Right ventricle myocardium inferior (tissue), 1 donor: ENCODE measurements at places on chromosomes 13 and 19. TPM values are rescaled to one million over a fixed set of nuclear protein-coding genes. Genes with fewer than 3 reads are reported as not detected.
A peak's percentile ranks its signal among the peaks of the same experiment; 100 is the strongest.

MAP2K7 gene
- total RNA-seq, result 28.0 TPM

FLT3 gene
- not detected for total RNA-seq

ATP4B gene
- total RNA-seq, result not detected

C19orf85 gene
- total RNA-seq, result not detected

CLEC17A gene
- total RNA-seq, result not detected

PPP1R12C gene
- total RNA-seq, result 140 TPM

KIR2DL4 gene
- not detected for total RNA-seq

SERP2 gene
- 15.7 TPM for total RNA-seq

GRCh38 chr13:33931397-33932311 is 113.7 kb downstream of the RFC3 start:
- DNase-seq, result no peak

- no peak for DNase-seq
These were observed 5.6 kb downstream of the RPL36 start for GRCh38 chr19:5695649-5696195.

DNA sequence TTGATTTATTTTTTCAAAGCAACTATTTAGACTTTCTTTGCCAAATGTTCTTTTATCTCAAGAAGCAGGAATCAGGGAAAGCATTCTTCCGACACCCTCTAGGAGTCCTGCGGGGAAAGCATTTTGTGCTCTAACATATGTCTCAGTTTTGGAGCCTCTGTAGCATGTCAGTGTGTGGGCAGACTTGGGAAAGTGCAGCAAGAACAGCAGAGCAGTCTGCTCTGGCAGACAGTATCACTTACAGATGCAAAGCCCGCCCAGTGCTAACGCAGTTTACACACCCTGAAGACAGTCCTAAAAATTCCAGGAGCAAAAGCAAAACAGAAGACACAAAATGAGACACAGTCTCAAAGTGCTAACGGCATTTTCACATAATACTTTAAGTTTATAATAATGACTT is 393.5 kb downstream of the KLF12 start:
- peak; percentile 66 for DNase-seq

GRCh38 chr13:35219021-35219420 is 257.5 kb downstream of the MAB21L1 start:
- DNase-seq, result no peak

DNA sequence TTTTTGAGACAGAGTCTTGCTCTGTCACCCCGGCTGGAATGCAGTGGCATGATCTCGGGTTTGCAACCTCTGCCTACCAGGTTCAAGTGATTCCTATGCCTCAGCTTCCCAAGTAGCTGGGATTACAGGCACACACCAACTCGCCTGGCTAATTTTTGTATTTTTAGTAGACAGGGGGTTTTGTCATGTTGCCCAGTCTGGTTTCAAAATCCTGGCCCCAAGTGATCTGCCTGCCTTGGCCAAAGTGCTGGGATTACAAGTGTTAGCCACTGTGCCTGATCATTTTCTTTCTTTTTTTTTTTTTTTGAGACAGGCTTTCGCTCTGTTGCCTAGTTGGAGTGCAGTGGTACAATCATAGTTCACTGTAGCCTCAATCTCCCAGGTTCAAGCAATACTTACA is 28.7 kb downstream of the ZMYM5 start:
- DNase-seq, result no peak

GRCh38 chr13:114272977-114273376 is 8.4 kb upstream of the UPF3A start:
- no peak for DNase-seq

DNA sequence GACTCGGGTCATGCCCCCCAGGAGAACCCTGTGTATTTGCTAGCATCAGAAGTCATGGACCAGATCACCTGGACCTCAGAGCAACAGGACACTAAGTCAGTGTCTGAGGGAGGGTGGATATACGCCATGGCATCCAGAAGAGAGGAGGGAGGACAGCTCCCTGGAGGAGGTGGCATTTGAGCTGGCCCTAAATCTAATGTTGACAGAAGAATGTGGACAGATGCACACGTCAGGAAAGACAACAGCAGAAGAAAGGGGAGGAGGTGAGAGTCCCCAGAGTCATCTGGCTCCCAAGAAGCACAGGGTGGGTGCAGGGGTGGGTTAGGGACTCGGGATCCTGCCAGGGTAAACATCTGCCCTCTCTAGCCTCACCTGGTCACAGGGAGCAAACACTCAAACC is 24.5 kb upstream of the CCNE1 start:
- peak; percentile 4 for DNase-seq

- DNase-seq, result no peak
These were observed 5.7 kb upstream of the ZNF792 start for GRCh38 chr19:34969721-34970120.

DNA sequence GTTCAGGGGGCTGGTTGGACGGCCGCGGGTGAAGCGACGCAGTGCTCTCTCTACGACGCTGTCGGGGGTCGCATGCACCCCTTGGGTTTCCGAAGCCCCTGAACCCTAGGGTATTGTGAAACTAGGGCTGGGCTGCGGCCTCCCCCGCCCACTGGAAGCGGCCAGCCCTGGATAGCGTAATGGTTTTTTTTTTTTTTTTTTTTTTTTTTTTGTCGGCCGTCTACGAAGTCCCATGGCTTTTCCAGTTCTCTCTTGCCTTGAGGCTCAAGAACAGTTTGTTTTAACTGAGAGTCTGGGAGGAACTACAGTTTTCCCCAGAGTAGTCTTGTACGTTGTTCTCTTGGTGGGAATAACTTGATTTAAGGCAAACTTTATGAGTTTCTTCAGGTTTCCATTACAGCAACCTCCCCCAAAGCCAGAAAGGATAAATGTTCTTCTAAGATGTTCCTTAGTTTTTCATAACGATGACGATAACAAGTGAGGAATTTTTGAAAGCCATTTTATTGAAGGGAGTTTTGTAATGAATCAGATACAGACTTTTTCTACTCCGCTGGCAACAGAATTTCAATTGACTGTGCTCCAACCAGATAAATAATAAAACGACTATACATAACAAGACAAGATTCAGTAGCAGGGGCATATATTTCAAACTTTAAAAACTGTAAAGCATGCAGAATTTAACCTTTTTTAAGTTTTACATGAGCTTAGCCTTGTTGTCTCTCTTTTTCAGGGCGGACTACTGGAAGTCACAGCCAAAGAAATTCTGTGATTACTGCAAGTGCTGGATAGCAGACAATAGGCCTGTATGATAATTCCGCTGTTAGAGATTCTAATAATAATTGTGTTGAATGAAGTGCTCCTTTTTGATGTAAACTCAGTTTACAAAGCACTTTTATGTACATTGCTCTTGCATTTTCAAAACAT is 867 bp downstream of the WBP4 start:
- no peak for DNase-seq

- peak; percentile 56 for DNase-seq
These were observed 6.8 kb downstream of the RPS11 start for GRCh38 chr19:49502866-49503581.

DNA sequence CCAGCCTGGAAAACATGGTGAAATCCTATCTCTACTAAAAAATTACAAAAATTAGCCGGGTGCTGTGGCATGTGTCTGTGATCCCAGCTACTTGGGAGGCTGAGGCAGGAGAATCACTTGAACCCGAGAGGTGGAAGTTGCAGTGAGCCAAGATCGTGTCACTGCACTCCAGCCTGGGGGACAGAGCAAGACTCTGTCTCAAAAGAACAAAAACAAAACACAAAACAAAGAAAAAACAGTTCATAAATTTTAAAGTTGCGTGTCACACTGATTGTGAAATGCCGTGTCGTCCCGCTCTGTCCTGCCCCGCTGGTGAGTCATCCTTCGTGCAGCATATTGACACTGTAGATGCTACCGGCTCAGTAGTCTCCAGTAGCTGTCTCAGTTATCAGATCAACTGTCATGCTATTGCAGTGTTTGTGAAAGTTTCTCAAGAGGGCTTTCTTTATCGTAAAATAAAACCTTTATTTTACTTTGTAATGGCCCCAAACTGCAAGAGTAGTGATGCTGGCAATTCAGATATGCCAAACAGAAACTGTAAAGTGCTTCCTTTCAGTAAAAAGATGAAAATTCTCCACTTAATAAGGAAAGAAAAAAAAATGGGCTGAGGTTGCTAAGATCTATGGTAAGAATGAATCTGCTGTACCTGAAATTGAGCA is 36.4 kb upstream of the IGFL1 start:
- no peak for DNase-seq

GRCh38 chr13:99386495-99386894 is 79.3 kb upstream of the GPR183 start:
- DNase-seq, result no peak

DNA sequence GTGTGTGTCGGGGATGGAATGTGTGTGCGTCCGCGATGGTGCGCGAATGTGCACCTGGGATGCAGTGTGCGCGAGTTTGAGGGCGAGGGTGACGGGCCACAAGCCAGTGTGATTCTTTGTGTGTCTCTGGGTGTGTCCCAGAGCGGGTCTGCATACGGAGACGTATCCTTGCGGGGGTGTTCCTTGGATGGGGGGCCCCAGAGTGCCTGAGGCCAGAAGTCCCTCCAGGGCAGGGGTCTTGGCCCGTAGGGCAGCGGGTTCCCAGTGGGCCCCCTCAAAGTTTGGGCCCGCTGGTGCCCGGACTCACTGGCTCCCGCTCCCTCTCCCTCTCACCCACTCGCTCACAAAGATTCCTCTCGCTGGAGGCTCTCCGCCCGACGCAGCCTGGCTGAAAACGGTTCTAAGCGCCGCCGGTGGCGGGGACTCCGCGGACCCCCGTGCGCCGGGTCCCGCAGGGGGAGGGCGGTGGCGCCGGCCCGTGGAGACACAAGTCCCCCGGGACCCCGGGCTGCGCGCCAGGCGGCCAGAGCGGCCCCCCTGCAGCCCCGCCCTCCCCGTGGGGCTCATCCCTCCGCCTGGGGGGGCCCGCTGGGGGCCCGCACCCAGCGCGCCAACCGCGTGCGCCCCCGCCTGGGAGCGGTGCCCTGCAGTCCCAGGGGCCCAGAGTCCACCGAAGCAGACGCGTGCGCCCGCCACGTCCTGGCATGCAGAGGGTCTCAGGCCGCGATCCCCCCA is 886 bp downstream of the CRLF1 start:
- DNase-seq, result peak; percentile 60

DNA sequence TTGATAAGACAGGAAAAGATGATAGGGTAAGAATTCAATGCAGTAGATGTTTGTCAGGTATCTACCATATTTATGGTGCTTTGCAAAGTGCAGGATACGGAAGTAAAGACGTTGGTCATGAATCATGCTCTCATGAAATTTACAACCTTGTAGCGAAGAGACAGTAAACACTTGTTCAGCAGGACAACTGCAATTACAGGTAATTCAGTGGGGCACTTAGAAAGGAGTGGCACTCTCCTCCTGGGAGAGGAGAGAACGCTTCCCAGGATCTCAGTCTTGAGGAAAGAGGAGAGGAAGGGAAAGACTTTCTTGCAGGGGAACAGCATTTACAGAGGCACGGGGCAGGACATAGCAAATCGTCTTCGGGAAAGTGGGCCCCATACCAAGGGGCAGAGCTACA is 46.4 kb downstream of the SOX1 start:
- no peak for DNase-seq

GRCh38 chr19:12139269-12139668 is 881 bp downstream of the ZNF20 start:
- no peak for DNase-seq

DNA sequence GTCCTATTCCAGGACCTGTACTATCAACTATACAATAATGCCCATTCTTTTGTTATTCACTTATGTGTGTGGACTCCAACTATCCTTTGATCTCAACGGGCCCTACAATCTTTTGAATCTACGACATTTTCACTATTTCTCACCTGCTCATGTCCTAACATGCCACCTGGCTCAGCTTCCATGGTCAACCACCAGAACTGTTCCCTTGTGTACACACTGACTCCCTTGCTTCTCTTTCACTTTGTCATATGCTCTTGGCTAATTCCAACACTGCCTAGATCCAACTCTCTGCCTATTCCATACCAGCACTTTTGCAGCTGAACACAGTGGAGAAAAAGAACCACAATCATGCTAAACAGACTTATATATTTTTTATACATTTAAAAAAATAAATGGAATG is 53.1 kb downstream of the MICU2 start:
- no peak for DNase-seq

GRCh38 chr13:75165543-75166230 is 316.3 kb downstream of the TBC1D4 start:
- DNase-seq, result no peak

- no peak for DNase-seq
These were observed 2.7 kb downstream of the FFAR3 start for GRCh38 chr19:35360880-35361420.

GRCh38 chr19:54191011-54191810 is at the start of gene TSEN34:
Gene TSEN34, plus strand, starts transcription at chr19:54191308. Its CDS starts 57 bp downstream, at chr19:54191365.
- peak; percentile 96 for DNase-seq

DNA sequence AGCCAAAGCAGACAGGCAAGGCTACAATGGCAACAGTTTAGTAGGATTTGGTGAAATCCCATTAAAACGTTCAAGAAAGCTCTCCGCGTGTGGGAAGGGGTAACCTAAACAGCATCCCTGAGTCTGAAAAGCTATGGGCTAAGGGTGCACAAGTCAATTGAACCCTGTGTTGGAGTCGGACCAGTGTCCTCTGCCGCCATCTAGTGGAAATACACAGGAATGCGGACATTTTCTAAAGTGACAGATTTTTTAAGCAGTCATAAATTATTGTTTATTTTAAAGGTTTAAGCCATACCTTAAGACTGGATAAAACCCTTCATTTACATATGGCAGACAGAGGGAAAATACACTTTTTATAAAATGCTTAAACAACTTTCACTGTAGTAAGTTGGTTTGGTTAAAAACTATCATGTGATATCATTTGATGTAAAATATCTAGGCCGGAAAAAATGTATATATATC is 26.5 kb upstream of the LSM14A start:
- DNase-seq, result no peak

GRCh38 chr19:49132974-49133609 is 13.7 kb downstream of the PPFIA3 start:
- no peak for DNase-seq

GRCh38 chr19:21482863-21483276 is 22.5 kb upstream of the ZNF429 start:
- peak; percentile 73 for DNase-seq

- no peak for DNase-seq
These were observed 3.5 kb upstream of the ADM5 start for GRCh38 chr19:49685845-49686332.

DNA sequence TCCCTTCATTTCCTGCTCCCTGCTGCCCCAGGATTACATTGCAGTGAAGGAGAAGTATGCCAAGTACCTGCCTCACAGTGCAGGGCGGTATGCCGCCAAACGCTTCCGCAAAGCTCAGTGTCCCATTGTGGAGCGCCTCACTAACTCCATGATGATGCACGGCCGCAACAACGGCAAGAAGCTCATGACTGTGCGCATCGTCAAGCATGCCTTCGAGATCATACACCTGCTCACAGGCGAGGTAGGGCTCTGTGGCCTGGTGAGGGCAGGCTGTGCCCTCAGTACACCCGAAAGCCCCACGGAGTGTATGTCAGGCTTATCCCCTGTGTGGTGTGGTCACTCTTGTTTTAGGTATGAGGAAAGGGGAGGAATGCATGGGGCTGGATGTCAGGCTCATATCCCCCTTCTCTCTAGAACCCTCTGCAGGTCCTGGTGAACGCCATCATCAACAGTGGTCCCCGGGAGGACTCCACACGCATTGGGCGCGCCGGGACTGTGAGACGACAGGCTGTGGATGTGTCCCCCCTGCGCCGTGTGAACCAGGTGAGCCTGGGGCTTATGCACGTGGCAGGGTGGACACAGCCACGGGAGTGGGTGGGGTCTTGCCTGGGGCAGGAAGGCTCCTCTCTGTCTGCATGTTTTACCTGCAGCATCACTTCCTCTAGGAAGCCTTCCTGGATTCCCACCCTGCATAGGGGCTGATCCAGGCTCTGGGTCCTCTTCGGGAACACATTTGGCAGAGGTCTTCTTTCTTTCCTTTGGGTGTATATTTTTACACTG is 2.3 kb upstream of the RNF225 start:
- DNase-seq, result peak; percentile 60
